ENCODE measurements at places on chromosomes 12 and 14.

DNA sequence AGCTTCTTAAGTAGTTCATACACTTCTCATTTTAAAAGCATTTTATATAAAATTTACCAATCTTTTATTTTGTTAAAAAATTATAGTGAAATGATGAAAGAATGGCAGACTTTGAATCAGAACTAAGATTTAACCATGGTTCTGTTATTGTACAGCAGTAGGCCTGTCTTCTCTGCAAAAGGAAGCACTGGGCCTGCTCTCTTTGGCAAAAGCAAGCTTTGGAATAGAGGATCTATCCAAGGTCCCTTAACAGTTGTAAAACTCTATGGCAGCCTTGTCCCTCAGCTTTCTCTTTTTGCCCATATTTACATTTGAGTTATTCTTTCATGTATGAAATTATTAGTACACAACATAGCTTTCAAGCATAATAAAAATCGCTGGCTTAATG, 82.8 kb downstream of the PLEKHG7 start:
- no peak for DNase-seq

GRCh38 chr12:125070112-125070511, 4.9 kb downstream of the AACS start:
- no peak for DNase-seq

- DNase-seq: no peak
Measured at GRCh38 chr14:102486513-102487203, 22.9 kb downstream of the ANKRD9 start.

- no peak for DNase-seq
Measured at GRCh38 chr14:39091716-39092115, 11.3 kb downstream of the SEC23A start.

GRCh38 chr14:69708049-69708448, 58.9 kb upstream of the SRSF5 start:
- no peak for DNase-seq

- DNase-seq: no peak
Measured at GRCh38 chr12:88932457-88932856, 352.2 kb upstream of the KITLG start.

DNA sequence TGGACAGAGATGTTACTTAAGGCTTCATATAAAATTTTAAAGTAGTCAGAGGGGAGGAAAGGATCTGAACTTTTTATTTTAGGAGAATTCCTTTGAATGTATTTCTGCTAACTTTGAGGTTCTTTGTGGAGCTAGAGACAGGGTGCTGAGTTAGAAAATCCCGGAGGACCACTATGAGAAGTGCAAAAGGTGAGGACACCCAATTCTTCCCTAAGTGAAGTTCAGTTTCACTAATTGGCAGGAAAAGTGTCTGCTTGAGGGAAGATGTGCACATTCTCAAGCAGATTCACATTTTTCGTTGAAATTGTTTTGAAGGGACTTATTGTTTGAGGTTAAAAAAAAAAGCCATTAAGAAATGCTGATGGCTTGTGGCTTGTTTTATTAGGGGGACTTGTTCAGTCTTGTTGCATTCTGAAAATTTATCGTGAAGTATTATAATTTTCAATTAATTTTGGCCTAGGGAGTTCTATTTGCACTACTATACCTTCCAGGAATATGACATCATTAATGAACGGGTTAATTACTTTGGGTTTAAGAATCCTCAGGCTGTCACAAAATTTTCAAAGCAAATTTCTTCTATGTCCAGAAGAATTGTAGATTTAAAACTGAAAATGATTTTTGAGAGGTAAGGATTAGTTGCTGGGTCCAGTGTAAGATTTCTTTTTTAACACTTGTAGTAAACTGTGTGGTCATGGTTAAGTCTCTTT, 1.8 kb downstream of the PCNX1 start:
- no peak for DNase-seq

GRCh38 chr14:103504991-103505565, 17.6 kb downstream of the CKB start:
- no peak for DNase-seq

DNA sequence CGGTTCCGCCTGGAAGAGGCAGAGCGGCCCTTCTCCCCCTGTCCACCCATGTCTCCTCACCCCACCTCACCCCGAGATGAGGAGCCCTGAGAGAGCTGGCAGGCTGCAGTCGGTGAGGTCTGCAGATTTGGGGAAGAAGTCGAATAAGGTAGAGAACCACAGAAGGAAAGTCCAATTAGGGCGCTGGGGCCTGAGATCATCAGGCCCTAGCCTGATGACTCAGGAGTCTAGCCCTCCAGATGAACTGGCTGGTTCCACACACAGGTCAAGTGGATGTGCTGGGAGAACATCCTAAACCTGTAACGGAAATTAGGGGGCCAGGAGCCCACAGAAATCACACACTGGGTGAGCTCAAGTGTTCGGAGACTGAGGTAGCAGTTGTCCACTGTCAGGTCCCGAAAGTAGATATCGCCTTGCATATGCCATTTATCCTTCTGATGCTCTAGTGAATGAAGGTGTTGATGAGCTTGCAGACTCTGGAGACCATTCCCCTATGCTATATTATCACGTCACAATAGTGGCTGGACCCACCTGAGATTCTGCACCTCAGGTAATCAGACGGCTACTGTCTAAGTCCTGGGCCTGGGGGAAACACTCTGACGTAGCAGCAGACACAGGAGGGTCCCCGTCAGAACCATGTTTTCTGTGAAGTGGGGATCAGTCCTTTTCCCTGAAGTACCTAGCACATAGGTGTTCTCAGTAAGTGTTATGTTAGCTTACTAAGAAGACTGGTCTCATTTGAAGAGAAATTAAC, 886 bp upstream of the METTL17 start:
- no peak for DNase-seq

DNA sequence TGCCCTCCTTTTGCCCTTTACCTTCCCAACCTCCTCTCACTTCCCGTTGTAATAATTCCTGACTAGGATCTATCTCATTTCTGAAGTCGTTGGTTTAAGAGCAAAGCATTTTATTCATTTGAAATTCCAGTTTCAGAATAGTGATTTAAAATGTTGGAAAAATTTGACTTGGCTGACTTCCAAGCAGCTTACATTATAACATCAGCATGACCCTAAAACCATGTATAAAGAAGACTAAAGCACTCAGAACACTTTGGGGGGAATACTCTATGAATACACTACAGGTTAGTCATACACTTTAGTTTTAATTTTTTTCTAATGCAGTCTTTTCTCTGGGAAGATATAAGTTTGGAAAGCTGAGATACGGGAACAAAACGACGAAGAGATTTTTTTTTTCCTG, 161.1 kb downstream of the BTG1 start:
- DNase-seq: no peak

- no peak for DNase-seq
Measured at GRCh38 chr12:86787419-86787818, 531.2 kb upstream of the MGAT4C start.

GRCh38 chr12:53624458-53624857, 1.7 kb downstream of the ATF7 start:
- DNase-seq: no peak

- DNase-seq: no peak
Measured at GRCh38 chr14:37139710-37140109, 32.7 kb downstream of the SLC25A21 start.

DNA sequence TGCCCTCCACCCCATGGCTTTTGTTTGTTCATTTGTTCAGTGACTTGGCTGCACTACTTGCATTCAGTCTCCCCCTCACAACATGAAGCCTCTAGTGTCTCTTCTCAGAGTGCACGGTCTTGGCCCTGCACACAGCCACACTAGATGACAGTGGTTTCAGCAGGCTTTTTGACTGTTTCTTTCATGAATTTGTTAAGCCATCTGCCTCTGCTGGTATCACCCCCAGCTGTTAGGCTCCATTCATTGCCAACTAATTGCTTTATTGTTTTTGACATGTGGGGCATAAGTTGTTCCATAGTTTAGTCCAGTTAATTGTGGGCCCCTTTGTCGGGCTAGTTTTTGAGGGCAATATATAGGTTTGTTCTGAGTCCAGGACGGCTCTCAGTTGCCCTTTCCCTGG, 18.8 kb downstream of the OS9 start:
- no peak for DNase-seq

DNA sequence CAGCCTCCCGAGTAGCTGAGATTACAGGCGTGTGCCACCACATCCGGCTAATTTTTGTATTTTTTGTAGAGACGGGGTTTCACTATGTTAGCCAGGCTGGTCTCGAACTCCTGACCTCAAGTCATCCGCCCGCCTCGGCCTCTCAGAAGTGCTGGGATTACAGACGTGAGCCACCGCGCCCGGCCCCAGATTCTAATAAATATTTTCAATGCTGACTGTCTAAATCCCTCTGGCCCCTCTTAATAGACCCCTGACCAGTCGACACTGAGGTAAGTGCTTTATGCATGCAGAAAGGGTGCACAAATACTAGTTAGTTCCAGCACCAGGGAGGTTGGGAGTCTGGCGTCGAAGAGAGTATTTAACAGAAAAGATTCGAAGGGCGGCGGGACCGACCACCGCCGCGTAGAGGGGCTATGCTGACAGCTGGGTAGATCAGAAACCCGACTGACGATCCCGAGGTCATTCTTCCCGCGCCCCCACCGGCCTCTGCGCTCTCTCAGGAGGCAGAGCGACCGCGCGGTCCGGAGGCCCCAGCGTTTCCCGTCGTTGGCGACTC, 1.1 kb upstream of the SPATS2 start:
- DNase-seq: no peak

GRCh38 chr12:65300679-65301349, 22.3 kb downstream of the MSRB3 start:
- DNase-seq: no peak

GRCh38 chr14:33675415-33676130, 275.3 kb downstream of the EGLN3 start:
- DNase-seq: no peak

DNA sequence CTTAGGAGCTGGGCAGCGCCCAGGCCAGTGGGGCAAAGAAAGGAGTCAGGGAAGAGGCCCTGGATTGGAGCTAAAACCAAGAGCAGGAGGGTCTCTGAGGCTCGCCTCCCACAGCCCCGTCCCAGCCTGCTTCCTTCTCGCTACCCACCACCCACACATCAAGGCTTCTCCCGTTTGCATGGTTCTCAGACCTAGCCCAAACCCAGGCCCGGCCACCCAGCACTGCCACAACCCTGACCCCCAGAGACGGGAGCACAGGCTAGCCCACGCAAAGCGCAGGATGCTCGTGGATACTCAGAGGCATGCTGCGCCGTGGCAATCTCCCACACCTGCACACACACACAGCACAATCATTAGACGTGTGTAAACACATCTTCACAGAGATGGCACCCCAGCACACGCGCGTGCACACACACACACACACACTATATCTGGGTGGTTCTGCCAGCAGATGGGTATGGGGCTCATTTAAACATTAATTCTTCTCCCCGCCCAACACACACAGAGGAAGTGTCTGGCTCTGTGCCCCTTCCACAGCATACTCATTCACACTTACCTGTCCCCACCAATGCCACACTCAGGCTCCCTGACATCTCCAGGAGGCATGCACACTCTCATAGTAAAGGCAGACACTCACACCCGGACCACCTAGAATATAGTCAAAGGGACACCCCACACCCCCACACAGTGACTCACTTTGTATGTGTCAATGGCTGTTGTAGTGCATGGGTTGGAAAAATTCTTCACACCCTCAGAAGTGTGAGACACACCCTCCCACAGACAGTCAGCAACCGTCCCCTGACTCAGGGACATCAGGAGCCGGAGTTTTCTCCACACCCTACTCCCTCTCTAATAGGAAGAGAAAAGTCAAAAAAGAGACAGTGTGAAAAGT, 1.1 kb downstream of the CARMIL3 start:
- no peak for DNase-seq

- no peak for DNase-seq
Measured at GRCh38 chr14:42057111-42057510, 450.4 kb downstream of the LRFN5 start.

GRCh38 chr12:1126091-1126490, 135.1 kb downstream of the ERC1 start:
- no peak for DNase-seq

- DNase-seq: no peak
Measured at GRCh38 chr14:57405562-57405961, 15.2 kb downstream of the NAA30 start.

- no peak for DNase-seq
Measured at GRCh38 chr14:29906256-29906870, 21.3 kb downstream of the PRKD1 start.

DNA sequence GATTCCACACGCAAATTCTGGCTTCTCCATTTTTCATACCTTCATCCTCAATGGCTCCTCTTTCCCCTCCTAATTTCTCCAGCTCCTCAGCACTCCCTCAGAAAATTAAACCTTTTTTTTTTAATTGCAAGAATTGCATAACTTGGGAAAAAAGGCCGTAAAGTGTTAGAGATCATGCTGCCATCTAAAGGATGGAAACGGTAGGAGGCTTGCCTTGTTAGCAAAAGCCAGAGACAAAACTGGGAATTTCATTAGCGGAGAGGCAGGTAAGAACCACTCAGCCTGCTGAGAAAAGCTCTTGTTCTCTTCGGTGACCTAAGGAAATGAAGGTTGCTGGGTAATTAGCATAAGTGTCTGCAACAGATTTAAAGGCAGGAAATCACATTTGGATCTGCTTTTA, 204.3 kb downstream of the AEBP2 start:
- DNase-seq: no peak

DNA sequence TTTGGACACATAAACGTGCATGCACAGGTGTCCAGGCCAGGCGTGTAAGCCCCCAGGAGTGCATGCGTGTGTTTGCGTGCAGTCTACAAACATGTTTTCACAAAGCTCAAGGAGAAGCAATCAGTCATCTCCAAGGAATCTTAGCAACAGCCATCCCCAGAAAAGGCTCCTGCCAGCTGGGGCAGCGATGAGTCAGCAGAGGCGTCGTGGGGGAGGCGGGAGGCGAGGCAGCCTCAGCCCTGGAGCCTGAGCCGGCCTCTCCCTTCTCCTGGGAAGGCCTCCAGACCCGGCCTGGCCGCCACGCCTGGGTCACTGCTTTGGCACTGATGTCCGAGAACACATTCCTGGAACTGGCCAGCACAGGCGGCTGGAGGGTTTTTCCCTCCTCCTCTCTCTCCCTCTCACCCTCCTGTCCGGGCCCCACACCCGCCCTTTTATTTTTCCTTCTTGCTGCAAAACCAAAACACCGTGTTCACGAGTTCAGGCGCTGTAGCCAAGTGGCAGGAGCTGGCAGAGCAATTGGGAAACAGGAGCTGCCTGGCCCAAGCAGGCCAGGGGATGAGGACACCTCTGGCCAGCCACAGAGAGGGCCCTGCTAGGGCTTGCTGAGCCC, 92.7 kb downstream of the LRRC74A start:
- no peak for DNase-seq

DNA sequence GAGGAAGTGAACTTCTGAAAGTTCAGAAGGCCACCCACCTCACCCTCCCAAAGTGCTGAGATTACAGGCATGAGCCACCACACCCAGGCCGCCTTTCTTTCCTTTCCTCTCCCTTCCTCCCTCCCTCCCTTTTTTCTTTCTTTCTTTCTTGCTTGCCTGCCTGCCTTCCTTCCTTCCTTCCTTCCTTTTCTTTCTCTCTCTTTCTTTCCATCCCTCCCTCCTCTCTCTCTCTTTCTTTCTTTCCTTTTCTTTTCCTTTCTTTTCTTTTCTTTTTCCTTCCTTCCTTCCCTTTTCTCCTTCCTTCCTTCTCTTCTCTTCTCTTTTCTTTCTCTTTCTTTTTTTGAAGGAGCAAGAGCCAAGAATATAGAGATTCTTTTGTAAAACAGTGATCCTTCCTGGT, 208.3 kb upstream of the HMGA2 start:
- no peak for DNase-seq

GRCh38 chr12:52418576-52419110, 12.5 kb upstream of the KRT82 start:
- no peak for DNase-seq

- DNase-seq: no peak
Measured at GRCh38 chr12:18551106-18551505, 186.7 kb downstream of the PLCZ1 start.

All from T follicular helper cell (primary cell).